Esophagus muscularis mucosa (tissue), 4 donors: ENCODE measurements at places on chromosomes 3 and 15.

DNA sequence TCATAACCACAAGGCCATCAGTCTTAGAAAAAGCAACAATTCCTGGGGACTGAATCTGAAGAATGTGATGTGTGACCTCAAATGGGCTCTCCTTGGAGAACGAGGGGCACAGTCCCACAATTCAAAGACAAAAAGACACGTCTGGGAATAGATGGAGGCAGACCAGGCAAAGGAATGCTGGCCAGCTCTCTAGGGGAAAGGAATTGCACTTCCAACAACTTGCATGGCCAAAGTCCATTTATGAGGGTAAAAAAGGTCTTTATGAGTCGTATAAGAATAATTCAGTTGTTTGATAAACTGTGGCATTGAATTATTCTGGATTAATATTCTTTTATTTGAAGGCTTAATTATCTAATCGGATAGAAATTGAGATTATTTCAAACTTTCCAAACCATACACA, 180.5 kb upstream of the FEZF2 start:
- peak; percentile 29 for DNase-seq

GRCh38 chr3:94011233-94011711, 17.1 kb downstream of the STX19 start:
- no peak for DNase-seq

DNA sequence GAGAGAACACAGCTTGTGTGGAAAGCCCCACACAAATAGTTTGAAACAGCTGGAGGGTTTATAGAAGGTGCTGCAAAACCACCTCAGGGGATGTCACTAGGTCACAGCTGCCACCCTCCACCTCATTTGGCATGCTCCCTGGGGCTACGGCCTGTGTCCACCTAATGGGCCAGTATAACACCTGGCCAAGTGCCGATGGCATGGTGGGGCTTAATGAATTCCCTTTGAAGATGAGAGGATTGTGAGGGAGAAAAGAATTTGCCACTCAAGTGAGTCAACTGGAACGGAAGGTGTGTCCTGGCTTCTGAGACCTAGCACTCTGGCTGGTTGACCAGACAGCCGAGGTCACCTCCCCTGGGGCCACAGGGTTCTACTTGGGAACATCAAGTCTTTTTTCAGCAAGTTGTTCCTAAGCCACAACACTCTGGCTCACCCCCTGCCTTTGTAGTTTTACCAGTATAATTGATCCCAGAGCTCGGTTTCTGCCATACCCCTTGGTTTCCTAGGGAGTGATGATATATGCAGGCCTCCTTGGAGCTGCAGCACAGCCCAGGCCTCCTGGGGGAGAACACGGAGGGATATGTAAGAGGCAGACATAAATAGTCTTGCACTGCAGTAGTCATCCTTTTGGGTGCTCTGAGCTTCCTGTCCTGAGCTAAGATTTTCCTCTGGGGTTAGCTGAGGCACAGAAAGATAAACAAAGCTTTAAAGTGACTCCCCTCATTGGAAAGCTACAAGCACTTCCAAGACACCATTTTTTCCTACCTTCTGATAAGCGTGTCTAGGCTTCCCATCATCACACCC, 178.2 kb upstream of the LPP start:
- no peak for DNase-seq

- DNase-seq = no peak
Measured at GRCh38 chr3:72961752-72962151, 34.9 kb upstream of the PPP4R2 start.

- DNase-seq = no peak
Measured at GRCh38 chr3:60325610-60326170, 925.6 kb downstream of the FHIT start.

- no peak for DNase-seq
Measured at GRCh38 chr15:39684233-39684632, 98.4 kb downstream of the FSIP1 start.

GRCh38 chr3:61639991-61640390, 78.6 kb downstream of the PTPRG start:
- DNase-seq = no peak

DNA sequence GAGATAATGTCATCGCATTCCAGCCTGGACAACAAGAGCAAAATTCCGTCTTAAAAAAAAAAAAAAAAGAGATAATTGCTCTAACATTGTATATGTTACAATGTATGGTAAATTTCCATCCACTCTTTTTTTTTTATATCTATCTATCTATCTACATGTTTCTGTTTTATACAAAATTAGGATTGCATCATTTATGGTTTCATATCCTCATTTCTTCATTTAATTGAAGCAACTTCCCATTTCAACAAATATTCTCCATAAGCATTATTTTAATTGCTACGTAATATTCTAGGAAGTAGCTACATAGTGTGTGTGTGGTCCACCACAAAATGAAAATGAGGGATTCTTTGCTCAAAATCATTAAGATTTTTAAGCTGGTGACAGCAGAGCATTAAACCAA, 18.4 kb downstream of the RBP1 start:
- no peak for DNase-seq

GRCh38 chr3:86950717-86951116, 40.2 kb downstream of the VGLL3 start:
- DNase-seq = no peak

DNA sequence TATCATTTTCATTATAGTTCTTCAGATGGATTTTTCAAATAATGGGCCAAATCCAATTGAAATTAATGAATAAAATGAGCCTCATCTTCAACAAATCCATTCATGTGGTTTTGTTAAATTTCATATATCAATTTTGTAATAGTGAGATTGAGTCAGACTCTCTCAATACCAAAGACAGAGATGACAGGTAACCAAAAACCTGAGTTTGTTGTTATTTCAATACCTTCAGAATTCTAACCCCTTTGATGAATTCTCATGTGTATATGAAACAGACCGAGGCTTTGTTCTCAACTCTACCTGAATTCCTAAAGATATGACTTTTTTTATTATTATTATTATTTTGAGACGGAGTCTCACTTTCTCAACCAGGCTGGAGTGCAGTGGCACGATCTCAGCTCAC, 92.8 kb downstream of the FOXP1 start:
- DNase-seq = no peak

GRCh38 chr3:180548050-180548449, 53.9 kb upstream of the TTC14 start:
- no peak for DNase-seq

GRCh38 chr15:66680502-66680901, 21.5 kb upstream of the SMAD6 start:
- DNase-seq = no peak

GRCh38 chr15:56042498-56042897, 49.1 kb upstream of the NEDD4 start:
- DNase-seq = no peak

DNA sequence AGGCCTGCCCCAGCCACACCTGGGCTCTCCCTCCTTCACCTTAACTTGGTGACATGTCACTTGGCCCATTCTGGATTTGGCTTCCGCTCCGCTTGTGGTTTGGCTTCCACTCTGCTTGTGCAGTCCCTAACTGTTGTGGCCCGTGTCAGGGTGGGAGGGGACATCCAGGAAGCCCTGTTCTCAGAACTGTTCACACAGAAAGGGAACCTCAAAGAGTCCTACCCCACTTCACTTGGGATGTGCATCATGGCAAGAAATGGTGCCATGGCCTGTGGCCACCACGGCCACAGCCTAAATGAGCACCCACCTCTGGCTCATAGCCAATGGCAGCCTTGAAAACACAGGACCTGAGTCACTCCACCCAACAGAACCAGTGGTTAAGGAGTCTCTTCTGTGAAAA, 63.4 kb downstream of the CYP19A1 start:
- no peak for DNase-seq

DNA sequence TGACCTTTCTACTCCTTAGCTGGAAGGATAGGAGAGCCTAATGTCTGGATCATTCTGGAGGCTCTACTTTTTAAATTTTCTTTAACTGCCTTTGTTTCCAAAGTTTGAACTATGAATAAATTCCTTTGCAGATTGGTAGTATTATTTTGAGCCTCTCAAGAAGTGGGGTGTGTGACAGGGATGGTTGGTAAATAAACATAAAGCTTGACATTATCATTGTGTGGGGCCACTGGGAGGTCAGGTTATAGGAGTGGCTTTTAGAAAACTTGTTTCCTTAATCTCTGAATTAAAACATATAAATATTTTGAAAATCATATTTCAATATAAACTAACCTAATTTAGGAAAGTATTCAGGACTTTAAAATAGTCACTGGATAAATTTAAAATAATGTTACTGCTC, 89.3 kb downstream of the OTOL1 start:
- no peak for DNase-seq

DNA sequence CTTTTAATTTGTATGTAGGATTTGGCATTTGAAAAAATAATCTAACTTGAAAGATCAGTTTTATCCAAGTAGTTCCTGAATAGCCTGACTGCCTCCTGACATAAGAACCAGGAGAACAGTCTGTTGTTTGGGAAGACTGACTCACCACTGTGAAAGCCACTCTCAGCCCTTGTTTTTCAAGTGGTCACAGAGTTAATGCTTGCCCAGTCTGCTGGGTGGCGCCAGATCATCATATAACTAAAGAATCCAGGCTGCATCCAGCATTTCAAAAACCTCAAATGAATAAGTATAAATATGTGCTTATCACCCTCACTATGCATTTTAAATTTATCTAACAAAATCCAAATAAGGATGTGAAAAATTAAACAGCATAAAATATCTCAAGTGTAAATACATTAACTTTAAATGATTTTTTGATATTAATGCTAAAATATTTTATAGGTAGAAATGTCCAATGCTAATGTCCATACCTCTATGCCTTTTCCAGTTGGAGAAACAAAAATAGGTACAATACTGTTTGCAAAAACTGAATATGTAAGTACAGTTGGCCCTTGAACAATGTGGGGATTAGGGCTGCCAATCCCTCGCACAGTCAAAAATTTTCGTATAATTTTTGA, 26.9 kb upstream of the ZBBX start:
- no peak for DNase-seq

- no peak for DNase-seq
Measured at GRCh38 chr3:63895422-63896189, 16.6 kb downstream of the SCAANT1 start.

- no peak for DNase-seq
Measured at GRCh38 chr3:43176666-43177065, 70.8 kb upstream of the POMGNT2 start.

DNA sequence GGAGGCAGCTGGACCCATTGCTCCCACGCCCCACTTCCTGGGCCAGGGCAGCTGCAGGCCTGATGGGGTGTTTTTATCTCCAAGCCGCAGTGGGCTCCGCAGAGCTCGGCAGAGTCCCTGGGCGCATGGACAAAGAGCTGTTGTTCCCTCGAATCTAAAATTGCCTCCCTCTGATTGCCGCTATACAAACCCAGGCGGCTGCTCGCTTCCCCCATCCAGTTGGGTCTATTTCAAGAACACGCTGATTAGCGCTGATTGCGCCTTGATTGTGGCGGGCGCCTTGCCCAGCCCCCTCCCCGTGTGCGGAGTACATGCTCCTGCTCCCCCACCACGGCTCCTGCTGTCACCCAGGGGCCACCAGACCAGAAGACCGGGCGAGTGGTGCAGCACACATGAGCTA, 43.4 kb upstream of the SLC6A1 start:
- no peak for DNase-seq

DNA sequence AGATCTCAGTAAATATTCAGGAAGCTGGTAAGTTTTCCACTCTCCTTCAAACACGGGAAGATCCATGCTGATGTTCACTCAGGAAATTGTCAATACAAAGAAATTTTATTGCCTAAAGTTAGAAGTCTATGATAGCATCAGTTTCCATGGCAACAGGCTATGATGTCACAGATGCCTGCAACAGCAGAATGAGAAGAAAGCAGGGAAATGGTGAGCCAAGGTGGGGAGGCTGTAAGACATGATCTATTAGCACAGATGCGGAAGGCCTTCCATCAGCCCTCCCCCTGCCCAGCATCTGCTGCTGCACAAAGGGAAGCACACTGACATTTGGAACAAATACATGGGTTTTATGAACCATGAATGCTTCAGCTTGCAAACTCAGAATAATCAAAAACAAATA, 28.6 kb downstream of the EPHB1 start:
- no peak for DNase-seq

- DNase-seq = no peak
Measured at GRCh38 chr15:26065723-26066122, 202.6 kb upstream of the ATP10A start.

- no peak for DNase-seq
Measured at GRCh38 chr3:157410945-157411344, 25.7 kb upstream of the PTX3 start.

DNA sequence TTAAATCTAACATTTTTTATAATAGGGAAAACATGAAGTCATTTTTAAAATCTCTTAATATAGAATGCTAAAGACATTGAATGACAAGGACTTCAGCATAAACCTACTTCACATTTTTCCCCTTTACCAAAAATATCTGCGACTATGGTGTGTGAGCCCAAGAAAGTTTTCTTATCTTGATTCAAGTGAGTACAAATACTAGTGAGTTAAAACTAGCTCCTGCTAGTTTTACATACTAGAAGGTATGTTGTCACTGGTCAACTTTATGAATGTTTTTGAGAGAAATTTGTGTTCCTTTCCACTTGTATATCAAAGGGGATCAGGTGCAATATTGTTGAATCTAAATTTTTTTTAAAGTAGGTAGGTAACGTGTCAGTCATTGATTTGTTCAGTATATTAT, 152.4 kb upstream of the CGNL1 start:
- no peak for DNase-seq

- no peak for DNase-seq
Measured at GRCh38 chr15:38613085-38613484, 48.5 kb upstream of the RASGRP1 start.

DNA sequence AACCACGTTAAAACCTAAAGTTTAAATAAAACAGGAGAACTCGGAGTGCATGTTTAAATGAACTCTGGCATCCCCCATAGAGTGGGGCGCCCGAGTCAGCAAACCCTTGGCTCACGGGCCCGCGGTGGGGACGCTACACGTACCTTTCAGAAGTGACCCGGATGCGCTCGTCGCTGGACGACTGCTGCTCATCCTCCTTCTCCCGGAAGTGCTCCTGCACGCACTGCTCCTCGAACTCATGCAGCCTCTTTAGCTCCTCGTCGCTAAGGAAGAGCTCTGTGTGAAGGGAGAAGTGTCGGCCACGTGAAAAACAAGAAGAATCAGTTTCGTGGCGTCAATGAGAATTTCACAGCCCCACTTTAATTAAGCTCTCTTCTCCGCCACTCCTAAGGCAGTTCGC, 34.6 kb upstream of the MTMR10 start:
- no peak for DNase-seq

- no peak for DNase-seq
Measured at GRCh38 chr15:85477061-85477460, 96.7 kb downstream of the AKAP13 start.

GRCh38 chr3:43525941-43526607, 95.7 kb downstream of the ANO10 start:
- no peak for DNase-seq

DNA sequence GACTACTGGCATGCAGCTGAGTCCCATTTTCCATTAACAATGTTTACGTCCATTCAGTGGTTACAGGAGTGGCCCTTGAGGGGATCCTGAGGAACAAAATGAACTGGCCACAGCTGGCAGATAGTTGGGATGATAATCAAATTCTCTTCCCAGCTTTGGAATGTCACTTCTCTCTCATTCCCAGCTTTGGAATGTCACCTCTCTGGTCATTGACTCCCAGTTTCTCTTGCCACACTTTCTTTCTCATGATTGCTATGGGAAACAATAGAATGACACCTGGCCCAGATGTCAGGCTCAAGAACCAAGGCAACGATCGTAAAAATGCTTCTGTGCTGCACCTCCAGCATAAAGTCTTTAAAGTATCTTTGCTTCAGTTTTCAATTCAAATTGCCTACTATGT, 34.0 kb downstream of the ATP13A4 start:
- DNase-seq = no peak

- no peak for DNase-seq
Measured at GRCh38 chr3:36227980-36228379, 152.3 kb upstream of the STAC start.
